ENCODE measurements at places on chromosomes 2 and 18. TPM values are rescaled to one million over a fixed set of nuclear protein-coding genes. Genes with fewer than 3 reads are reported as not detected.
A peak's percentile ranks its signal among the peaks of the same experiment; 100 is the strongest.

- H3K27ac ChIP-seq, result no peak overlapping the region
- H3K36me3 ChIP-seq, result no peaks in the 10 kb centered on the region
- no peaks in the 10 kb centered on the region for H3K27me3 ChIP-seq
- no peak for DNase-seq
- H3K4me3 ChIP-seq, result no peak overlapping the region
- peaks cover 5% of the 10 kb centered on the region for H3K4me1 ChIP-seq
These were observed 67.9 kb upstream of the ST3GAL5 start for GRCh38 chr2:85956646-85957039.

GRCh38 chr2:152466980-152467676 lies 132.2 kb downstream of the FMNL2 start:
- H3K27me3 ChIP-seq, result no peaks in the 10 kb centered on the region
- DNase-seq, result no peak
- peaks cover 10% of the 10 kb centered on the region for H3K4me1 ChIP-seq
- no peak overlapping the region for H3K4me3 ChIP-seq

GRCh38 chr2:7102826-7103225 lies 185.6 kb downstream of the RNF144A start:
- no peak overlapping the region for H3K4me3 ChIP-seq
- H3K36me3 ChIP-seq, result no peaks in the 10 kb centered on the region
- H3K27ac ChIP-seq, result no peak overlapping the region
- no peak for DNase-seq
- no peaks in the 10 kb centered on the region for H3K4me1 ChIP-seq

- no peaks in the 10 kb centered on the region for H3K27me3 ChIP-seq
- no peaks in the 10 kb centered on the region for H3K36me3 ChIP-seq
- H3K27ac ChIP-seq, result no peak overlapping the region
- peaks cover 6% of the 10 kb centered on the region for H3K4me1 ChIP-seq
These were observed 43.7 kb upstream of the FZD5 start for GRCh38 chr2:207813221-207813916.

DNA sequence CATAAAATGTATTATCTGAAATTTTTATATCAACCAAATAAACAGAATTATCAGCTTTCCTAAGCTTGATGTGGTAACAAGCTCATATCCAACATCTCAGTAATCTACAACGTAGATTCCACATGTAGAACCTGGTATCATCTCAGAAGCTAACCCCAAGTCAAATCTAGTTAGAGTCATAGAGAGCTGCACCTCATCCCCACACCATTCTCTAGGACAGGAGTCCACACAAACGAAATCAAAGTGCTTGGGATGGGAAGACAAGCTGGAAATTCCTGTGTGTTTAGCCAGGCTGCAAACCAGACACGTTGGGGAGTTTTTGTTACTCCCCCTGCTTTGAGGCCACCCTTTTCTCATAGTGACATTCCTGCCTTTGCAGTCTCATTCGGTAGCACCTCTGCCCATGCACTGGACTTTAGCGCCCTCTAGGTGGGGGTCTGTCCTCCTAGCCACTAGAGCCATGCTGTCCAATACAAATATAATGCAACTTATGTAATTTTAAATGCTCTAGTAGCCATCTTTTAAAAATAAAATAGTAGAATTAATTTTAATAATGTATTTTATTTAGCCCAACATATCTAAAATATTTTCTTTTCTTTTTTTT lies 28.1 kb upstream of the SATB2 start:
- H3K36me3 ChIP-seq, result no peaks in the 10 kb centered on the region
- no peak overlapping the region for H3K4me3 ChIP-seq
- no peak overlapping the region for H3K27ac ChIP-seq
- no peaks in the 10 kb centered on the region for H3K4me1 ChIP-seq
- no peak for DNase-seq
- no peaks in the 10 kb centered on the region for H3K27me3 ChIP-seq

DNA sequence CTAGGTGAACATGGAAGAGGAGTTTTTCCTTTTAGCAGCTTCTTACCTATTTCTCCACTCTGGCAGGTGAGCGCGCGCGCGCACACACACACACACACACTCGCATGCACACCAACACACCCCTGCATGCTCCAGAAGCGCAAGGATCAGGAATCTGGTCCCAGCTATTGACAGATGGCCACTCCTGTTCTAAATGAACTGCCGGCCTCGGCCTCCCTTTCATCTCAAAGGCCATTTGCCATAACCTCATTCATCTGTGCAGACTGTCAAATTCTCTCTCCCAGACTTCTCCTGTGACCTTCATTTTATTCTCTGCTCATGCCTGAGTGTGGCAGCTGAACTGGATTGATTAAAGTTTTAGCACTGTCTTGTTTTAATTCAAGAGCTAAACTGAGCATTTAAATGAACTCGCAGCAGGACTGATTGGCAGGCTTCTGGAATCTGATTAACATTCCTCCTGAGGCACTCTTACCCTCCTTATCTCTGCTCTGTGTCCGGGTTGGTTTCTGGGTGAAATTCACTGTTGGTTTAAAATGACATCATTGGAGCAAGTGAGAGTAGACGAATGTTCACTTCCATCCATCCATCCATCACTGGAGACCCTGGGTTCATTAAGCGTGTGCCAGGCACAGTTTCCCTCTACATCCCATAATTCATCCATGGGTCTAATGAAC lies 58.8 kb downstream of the FECH start:
- H3K4me3 ChIP-seq, result no peak overlapping the region
- H3K27ac ChIP-seq, result no peak overlapping the region
- DNase-seq, result no peak
- no peaks in the 10 kb centered on the region for H3K27me3 ChIP-seq
- H3K36me3 ChIP-seq, result no peaks in the 10 kb centered on the region

DNA sequence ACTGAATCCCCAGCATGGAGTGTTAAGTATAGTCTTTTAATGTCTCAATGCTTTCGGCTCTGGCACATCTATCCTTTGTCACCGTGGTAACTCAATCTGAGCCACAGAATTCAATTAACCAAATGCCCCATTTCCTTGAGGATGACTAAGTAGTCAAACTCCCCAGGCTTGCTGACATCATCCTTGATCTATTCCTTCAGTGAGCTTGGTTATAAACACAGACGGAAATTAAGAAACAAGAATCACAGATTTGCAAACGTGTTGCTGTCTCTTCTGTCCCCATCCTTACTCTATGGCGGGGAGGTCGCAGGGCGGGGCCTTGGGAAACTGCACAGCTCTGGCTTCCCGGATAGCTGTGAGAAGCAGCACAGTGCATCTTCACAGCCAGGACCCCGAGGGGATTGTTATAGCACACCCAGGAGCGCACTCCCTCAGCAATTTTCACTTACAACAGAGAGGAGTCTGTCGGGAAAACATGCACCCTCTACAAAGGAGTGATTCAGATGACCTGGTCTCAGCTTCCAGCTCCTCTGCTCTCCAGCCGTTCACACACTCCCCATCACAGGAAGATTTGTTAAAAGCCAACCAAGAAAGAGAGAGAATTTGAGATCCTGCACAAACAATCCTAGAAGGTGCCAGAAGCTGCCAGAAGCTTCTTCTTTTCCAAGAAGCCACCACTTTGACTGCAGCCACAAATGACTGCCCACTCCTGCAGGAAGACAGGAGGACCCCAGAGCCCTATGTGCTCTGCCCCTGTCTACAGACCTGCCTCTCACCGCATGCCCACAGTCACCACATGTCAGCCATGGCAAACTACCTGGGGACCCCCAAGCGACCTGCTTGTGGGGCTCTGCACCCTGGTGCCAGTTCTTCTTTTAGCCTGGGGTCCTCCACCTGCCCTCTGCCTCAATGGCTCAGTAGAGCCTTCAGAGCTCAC lies 44.9 kb upstream of the YWHAQ start:
- peaks cover 9% of the 10 kb centered on the region for H3K4me1 ChIP-seq
- no peaks in the 10 kb centered on the region for H3K27me3 ChIP-seq
- H3K27ac ChIP-seq, result 0 out of 2 replicates have a peak overlapping the region, but pooled peaks have one; percentile 21
- DNase-seq, result no peak
- no peak overlapping the region for H3K4me3 ChIP-seq

GRCh38 chr18:2794159-2794558 lies 52.6 kb upstream of the EMILIN2 start:
- no peaks in the 10 kb centered on the region for H3K27me3 ChIP-seq
- H3K4me1 ChIP-seq, result no peaks in the 10 kb centered on the region
- no peak for DNase-seq
- peaks cover 2% of the 10 kb centered on the region for H3K36me3 ChIP-seq

- no peaks in the 10 kb centered on the region for H3K27me3 ChIP-seq
- no peaks in the 10 kb centered on the region for H3K36me3 ChIP-seq
- H3K4me1 ChIP-seq, result no peaks in the 10 kb centered on the region
- H3K4me3 ChIP-seq, result no peak overlapping the region
- no peak overlapping the region for H3K27ac ChIP-seq
These were observed 250.6 kb downstream of the CYP26B1 start for GRCh38 chr2:71897137-71897480.

- H3K4me1 ChIP-seq, result peaks cover 16% of the 10 kb centered on the region
- DNase-seq, result no peak
- H3K36me3 ChIP-seq, result no peaks in the 10 kb centered on the region
- H3K4me3 ChIP-seq, result no peak overlapping the region
- no peaks in the 10 kb centered on the region for H3K27me3 ChIP-seq
These were observed 122.1 kb upstream of the XIRP2 start for GRCh38 chr2:166766220-166766619.

DNA sequence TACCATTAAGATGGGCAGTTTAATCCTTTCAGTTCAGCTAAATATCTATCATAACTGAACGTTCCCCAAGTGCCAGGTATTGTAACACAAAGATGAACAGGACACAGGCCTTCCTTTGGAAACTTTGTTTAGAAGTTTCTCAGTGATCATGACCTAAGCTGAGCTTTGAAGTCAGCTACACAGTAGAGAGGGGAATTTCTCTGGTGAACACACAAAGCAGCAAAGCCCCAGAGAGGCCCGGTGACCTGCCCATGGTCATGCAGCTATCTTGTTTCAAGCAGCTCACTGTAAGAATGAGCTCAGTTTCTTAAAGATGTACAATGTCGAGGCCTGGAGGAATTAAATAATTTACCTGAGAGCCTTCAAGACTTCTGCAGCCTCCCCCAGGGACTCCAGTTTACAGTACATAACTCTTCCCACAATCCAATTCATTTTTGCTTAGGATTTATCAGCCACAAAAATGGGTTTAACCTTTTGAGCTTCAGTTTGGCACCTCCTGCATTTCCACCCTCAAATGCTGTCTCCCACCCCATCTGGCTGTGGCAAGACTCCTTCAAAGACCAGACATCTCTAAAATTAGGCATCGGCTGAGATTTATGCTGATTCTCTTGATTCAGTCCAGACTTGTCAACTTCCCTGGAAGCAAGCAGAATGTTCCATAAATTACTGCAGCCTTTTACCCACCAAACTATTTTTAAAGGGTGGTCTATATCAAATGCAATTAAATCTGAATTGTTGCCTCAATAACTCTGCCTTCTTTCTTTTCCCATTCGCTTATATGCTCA lies 325.6 kb downstream of the TXNL1 start:
- DNase-seq, result no peak
- no peaks in the 10 kb centered on the region for H3K36me3 ChIP-seq
- no peaks in the 10 kb centered on the region for H3K4me1 ChIP-seq

DNA sequence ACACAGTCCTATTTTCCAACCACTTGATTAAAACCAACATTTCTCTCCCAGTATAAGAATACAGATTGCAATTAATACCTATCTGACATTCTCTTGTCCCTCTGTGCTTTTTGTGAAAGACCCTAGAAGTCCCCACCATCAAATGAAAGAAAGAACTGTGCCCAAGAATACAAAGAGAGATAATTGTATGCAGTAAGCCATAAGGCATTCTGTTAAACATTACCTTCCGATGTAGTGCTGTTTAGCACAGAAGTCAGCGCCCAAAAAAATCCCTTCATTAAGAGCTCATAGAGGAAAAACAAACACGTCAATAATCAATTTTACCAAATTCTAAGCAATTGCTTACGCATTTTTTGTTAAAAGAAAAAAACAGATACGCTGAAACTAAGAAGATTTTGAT lies 41.1 kb downstream of the ZNF516 start:
- peaks cover 17% of the 10 kb centered on the region for H3K4me1 ChIP-seq
- H3K36me3 ChIP-seq, result no peaks in the 10 kb centered on the region
- no peak overlapping the region for H3K27ac ChIP-seq

DNA sequence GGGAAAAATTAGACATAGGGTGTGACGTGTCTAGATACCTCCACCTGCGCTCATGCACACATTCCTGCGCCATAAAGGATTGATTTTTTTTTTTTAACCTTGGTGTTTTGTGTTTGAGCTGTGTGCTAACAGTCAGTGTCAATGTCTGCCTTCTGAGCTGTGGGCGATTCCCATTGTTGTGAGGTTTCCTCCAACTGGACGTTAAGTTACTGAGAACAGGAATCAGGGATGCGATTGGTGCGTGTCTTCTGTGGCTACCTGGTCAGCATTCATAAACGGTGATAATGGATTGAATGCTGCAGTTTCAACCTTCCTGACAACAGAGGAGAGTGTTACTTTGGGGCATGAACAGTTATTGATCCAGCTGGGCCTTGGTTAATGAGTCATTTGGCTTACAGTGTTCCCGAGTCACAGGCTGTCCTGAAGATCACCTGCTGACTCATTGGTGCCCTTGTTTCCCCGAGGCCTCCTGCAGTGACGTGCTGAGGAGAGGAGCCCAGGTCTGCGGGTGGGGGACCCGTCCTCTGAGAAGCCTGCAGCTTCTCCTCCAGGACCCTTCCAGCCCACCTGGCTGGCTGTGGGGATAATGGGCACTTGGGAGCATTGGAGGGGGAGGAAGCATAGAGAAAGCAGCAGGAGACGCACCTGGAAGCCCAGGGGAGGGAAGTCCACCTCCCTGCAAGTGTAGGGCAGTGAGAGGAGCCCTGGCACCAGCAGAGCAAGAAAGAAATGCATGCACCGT lies 25.8 kb upstream of the CABYR start:
- peaks cover 2% of the 10 kb centered on the region for H3K4me1 ChIP-seq
- 0 out of 2 replicates have a peak overlapping the region, but pooled peaks have one; percentile 22 for H3K27ac ChIP-seq
- H3K36me3 ChIP-seq, result no peaks in the 10 kb centered on the region
- no peak overlapping the region for H3K4me3 ChIP-seq

DNA sequence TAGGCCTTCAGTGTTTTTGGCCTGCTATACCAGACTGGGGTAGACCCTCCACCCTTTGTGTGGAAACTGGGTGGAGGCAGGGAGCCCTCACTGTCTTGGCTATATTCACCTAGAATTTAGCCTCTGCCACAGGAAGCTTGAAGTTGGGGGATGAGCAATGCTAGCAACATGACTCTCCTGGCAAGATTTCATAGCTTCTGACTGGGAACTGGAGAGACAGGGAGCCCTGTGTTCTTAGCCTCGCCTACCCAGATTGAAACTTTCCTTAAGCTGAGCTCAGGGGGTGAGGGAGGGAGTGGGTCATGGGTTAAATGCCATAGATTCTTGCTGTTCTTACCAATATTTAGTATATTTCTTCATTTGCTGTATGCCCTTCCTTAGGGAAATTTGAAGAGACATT lies 46.8 kb upstream of the FAM98A start:
- H3K4me1 ChIP-seq, result no peaks in the 10 kb centered on the region
- no peak overlapping the region for H3K27ac ChIP-seq
- no peak for DNase-seq

The SERPINB5 gene
- total RNA-seq, result 0.23 TPM

The RAX gene
- 0.52 TPM for total RNA-seq

The GLI2 gene
- 46.9 TPM for total RNA-seq

The EFHD1 gene
- total RNA-seq, result 1.5 TPM

The ERBB4 gene
- total RNA-seq, result 0.34 TPM

The KCNG2 gene
- total RNA-seq, result 0.19 TPM

The MARCO gene
- total RNA-seq, result not detected

The AFF3 gene
- total RNA-seq, result 3.0 TPM

The CPLX4 gene
- not detected for total RNA-seq

The PER2 gene
- total RNA-seq, result 5.5 TPM

The DNMT3A gene
- total RNA-seq, result 162 TPM

The MAB21L4 gene
- total RNA-seq, result not detected
